Tibial artery (tissue), 4 donors: ENCODE measurements at places on chromosomes 7 and 10.

DNA sequence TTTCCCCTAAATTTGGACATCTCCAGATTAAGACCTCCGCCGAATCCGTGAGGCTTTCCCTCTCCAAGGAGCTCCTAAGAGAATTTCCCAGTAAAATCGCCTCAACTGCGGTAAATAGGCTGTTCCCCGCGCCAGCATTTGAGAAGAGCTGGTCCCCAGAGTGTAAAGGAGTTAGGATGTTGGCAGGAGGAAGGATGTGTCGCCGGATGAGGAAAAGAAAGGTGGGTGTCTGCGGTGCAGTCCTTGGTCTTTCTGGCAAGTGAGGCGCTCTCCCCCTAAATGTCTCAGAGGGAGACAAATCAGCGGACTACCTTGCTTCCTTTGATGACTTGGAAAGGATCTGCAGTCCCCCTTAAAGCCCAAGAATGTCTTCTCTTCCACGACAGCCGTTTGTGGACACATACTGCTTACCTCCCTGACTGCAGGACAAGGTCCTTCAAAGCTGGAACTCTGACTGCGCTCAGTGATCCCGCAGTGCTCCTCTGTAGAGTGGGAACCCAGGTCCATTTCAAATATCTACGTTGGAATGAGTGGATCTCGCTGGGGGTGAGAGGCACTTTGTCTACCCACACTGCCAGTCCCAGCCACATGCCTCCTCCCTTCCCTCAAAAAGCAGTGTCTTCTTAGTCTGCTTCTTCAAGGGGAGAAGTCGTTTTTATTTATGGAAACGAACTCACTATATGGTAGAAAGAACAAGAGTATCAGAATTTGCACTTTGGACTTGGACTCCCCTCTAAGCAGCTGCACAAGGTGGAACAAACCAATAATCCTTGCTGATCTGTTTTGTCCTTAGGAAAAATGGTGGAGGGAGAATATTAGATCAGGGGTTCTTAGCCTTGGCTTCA lies 1.1 kb upstream of the DLG5 start:
- no peak for DNase-seq

DNA sequence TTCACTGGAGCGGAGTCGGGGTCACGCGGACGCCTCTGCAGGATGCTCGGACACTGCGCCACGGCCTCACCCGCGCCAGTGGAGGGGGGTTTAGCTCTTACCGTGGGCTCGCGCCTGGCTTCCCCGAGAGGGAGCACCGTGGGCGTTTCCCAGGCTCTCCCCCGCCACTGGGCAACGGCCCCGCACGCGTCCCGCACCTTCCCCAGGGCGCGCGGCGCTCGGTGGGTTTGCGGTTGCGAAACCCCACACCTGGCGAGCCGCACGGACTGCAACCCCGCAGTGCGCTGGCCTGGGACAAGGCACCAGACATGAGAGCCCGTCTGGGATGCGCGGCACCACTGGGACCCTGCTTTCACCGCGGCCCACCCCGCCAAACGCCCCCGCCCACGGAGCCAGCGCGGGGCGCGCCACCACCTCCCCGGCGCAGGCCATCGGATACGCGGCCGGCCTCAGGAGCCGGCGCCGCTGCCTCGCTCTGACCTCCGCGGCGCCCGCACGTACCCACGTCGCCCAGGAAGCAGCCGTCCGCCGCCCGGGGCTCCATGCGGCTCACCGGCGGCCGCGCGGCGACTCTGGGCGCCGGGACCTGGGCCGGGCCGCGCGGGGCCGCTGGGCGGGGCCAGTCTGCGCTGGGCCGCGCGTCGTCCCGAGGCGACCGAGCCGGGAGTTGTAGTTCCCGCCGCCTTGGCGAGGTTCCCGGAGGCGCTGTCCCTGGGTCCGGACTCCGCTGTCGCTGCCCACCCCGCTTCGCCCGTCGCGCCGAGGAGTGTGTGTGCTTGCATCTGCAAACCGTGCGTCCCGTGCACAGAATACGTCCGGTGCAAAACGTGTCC lies at the start of gene ASB13:
ASB13 (minus strand) TSS at position 588 of the 833 bp plus-strand sequence; CDS start at position 544, 44 bp downstream.
- DNase-seq: peak; percentile 54

- DNase-seq: no peak
Measured at GRCh38 chr10:44954042-44954441, 5.6 kb upstream of the RASSF4 start.

- DNase-seq: no peak
Measured at GRCh38 chr7:152709287-152710152, 33.6 kb upstream of the XRCC2 start.

DNA sequence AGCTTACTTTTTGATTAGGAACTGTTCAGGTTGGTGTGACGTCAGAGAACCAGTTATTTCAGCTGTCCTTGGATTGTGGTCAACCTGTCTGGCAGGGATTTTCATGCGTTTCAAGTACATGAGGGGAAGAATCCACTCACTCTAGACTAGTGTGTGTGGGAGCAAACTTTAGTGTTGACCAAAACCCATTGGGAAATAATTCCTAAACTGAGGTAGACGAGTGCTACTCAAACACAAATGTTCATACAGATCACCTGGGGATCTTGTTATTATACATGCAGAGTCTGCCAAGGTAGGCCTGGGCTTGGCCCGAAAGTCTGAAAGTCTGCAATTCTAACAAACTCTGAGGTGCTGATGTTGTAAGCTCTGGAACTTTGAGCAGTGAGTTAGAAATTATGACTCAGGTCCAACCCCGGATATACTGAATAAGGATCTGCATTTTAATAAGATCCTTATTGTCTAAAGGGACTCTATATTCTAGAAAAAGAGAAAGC lies 111.1 kb upstream of the CREB5 start:
- DNase-seq: no peak

GRCh38 chr7:213324-213993 lies 21.1 kb downstream of the FAM20C start:
- no peak for DNase-seq

DNA sequence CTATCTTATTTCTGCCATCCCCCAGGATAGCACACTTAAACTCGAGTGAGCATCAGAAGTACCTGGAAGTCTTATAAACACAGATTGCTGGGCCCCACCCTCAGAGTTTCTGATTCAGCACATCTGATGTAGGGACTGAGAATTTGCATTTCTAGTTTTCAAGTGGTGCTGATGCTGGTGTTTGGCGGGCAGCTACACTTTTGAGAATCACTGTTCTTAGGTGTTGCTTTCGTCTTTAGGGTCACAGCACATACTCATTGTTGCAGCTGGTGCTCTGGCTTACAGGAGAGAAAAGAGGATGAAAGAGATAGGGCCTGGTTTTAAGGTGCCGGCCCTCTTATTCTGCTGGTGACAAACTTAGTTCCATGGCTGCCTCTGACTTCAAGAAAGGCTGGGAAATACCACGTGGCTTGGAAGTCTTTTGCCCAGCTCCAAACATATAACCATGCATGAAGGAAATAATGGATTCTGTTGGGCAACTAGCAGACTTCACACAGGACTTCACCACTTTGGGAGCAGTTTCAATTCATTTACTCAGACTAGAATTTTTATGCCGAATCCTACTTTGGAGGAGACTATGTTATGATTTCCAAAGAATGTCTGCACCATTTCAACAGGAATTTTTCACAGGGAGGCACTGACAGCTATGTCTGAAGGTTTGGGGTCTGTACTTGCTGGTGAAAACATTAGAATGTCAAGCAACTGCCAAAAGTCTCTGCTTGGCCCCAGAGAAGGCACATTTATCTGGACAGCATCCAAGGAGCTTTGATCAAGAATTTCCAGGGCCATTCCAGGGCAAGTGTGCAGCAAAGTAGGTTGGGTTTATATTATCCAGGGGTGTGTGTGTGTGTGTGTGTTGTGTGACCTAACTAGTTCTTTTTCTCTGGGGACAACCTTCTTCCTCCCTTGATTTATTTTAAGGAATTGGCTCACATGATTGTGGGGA lies 6.9 kb upstream of the MINDY4 start:
- DNase-seq: peak; percentile 86

DNA sequence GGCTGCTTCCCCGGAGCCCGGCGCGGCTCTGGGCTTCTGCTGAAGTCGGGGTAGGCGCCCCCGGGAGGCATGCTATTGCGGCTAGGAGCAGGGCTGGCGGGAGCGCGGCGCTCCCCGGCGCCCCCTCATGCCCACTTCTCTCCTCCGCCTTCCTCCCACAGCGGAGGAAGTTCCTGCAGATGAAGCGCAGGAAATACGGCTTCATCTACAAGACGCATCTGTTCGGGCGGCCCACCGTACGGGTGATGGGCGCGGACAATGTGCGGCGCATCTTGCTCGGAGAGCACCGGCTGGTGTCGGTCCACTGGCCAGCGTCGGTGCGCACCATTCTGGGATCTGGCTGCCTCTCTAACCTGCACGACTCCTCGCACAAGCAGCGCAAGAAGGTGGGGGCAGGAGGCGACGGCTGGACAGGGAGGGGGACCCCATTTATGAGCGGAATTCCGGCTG lies 479 bp downstream of the CYP26A1 start:
- DNase-seq: no peak

DNA sequence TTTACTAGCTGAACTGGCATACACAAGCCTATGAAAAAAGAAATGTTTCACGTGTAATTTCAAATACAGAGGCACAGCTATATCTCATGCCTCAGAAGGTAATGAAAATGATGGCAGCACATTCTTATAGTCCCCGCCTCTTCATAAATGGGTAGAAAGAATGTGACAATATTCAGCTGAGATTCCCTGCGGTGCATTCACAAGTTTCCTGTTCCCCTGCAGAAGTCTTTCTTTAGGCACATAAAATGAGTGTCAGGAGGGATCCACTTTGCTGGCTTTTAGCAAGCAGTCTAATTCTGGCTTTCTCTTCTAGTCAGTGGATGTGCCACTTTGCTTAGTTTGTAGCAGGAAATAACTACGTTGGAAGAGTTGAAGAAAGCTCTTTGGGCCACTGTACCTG lies 56.1 kb downstream of the DGKB start:
- no peak for DNase-seq

DNA sequence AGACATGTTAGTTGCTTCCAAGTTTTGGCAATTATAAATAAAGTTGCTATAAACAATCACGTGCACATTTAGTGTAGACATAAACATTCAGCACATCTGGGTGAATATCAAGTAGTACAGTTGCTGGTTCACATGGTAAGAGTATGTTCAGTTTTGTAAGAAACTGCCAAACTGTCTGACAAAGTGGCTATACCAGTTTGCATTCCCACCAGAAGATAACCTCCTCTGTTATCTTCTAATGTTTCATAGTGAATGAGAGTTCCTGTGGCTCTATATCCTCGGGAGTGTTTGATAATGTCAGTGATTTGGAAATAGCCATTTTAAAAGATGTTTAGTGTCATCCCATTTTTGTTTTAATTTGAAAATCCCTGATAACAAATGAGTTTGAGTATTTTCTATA lies 259.6 kb upstream of the PLXDC2 start:
- no peak for DNase-seq

- no peak for DNase-seq
Measured at GRCh38 chr7:147406521-147407135, 1183.9 kb upstream of the C7orf33 start.

- DNase-seq: no peak
Measured at GRCh38 chr7:72032934-72033333, 379.2 kb downstream of the CALN1 start.
